Breast epithelium (tissue), 4 donors: ENCODE measurements at places on chromosomes 3 and 15.

DNA sequence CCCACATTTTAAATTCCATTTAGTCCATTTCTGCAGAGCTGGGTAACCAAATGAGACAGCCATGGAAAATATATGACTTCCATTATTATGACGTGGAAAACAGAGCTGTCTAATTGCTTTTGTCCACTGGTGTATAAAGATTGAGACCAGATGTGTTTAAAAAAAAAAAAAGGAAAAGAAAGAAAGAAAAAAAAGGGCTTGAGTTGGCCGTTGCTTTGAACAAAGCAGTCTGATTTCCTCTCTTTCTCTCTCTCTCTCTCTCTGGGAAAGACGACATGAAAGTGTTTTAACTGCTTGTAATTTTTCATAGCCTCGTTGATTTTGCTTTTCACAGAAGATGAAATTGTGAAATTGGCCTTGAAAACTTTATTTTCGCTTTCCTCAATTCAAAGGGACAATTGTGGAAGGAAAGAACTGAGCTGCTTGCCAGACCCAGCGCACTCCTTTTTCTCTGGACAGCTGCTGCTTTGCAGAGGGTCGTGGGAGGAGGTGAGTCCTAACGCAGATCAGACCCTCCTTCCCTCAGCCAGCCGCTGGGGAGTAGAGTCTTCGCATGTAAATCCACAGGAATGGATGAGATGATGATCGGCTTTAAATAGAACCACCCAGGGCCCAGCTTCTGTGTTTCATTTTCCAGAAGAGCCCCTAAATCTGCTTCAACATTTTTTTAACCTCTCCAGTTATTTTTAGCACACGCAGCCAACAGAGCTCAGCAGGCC is 42.8 kb upstream of the UBE2E1 start:
- no peaks in the 10 kb centered on the region for H3K36me3 ChIP-seq
- H3K4me1 ChIP-seq: no peaks in the 10 kb centered on the region
- H3K27me3 ChIP-seq: no peaks in the 10 kb centered on the region
- DNase-seq: no peak
- H3K27ac ChIP-seq: peak overlapping the region; percentile 56

- no peaks in the 10 kb centered on the region for H3K36me3 ChIP-seq
- no peaks in the 10 kb centered on the region for H3K27me3 ChIP-seq
- H3K27ac ChIP-seq: no peak overlapping the region
- H3K4me1 ChIP-seq: no peaks in the 10 kb centered on the region
- no peak for DNase-seq
These were observed 157.3 kb downstream of the IGF1R start for GRCh38 chr15:98805434-98806274.

- no peaks in the 10 kb centered on the region for H3K4me1 ChIP-seq
- H3K27ac ChIP-seq: no peak overlapping the region
- DNase-seq: no peak
- H3K27me3 ChIP-seq: no peaks in the 10 kb centered on the region
These were observed 762.2 kb downstream of the NR2F2 start for GRCh38 chr15:97092656-97093055.

- no peak overlapping the region for H3K4me3 ChIP-seq
- DNase-seq: no peak
- H3K36me3 ChIP-seq: no peaks in the 10 kb centered on the region
- no peak overlapping the region for H3K27ac ChIP-seq
- no peaks in the 10 kb centered on the region for H3K27me3 ChIP-seq
- no peaks in the 10 kb centered on the region for H3K4me1 ChIP-seq
These were observed 20.5 kb upstream of the UBE2Q2 start for GRCh38 chr15:75822685-75823278.

DNA sequence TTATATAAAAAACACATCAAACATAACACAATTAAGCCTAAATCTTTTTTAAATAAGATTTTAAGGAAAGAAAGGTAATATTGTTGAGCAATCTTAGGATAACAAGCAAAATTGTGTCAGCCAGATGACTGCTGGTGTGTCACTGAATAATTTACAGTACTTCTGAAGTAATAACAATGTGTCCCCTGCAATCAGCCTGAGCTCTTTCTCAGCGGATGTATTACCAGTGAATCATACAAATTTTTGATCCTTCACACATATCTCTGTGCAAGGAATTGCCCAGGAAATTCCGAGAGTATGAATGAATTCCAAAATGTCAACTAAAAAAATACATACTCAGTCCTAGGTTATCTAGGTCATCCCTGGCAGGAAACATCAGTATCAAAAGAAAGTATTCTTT is 76.6 kb upstream of the PTX3 start:
- no peaks in the 10 kb centered on the region for H3K36me3 ChIP-seq
- DNase-seq: no peak
- no peak overlapping the region for H3K27ac ChIP-seq
- no peaks in the 10 kb centered on the region for H3K27me3 ChIP-seq
- H3K4me3 ChIP-seq: no peak overlapping the region
- no peaks in the 10 kb centered on the region for H3K4me1 ChIP-seq

DNA sequence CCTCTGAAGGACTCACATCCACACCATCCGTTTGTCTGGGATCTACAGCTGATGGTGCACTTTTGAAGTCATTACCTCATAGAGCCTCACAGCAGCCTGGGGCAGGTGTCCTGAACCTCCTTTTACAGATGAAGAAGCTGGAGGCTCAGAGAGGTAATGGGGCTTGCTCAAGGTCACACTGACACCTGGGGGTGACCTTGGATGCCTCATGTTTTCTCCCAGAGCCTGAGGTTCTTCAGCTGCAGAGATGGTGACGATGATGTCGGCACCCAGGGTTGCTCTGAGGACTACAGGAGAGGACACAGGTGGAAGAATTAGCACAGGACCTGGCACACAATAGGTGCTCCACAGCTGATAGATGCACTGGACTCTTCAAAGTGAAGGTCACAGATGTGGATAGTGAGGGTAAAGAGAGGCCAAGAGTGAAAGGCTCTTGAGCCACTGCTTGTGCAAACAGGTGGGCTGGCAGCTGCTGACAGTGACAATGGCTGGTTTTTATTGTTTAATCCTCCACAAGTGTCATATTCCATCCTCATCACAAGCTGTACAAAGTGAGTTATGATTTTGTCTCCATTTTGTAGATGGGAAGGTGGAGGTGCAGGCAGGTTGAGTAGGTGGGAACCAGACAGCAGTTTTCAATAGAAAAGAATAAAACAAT is 17.4 kb upstream of the ATP2B2 start:
- peaks cover 5% of the 10 kb centered on the region for H3K27me3 ChIP-seq
- H3K4me1 ChIP-seq: no peaks in the 10 kb centered on the region
- no peak overlapping the region for H3K27ac ChIP-seq

GRCh38 chr3:185187391-185187790 is 34.5 kb upstream of the C3orf70 start:
- H3K27ac ChIP-seq: no peak overlapping the region
- H3K36me3 ChIP-seq: no peaks in the 10 kb centered on the region
- no peaks in the 10 kb centered on the region for H3K27me3 ChIP-seq
- DNase-seq: no peak
- H3K4me1 ChIP-seq: no peaks in the 10 kb centered on the region

DNA sequence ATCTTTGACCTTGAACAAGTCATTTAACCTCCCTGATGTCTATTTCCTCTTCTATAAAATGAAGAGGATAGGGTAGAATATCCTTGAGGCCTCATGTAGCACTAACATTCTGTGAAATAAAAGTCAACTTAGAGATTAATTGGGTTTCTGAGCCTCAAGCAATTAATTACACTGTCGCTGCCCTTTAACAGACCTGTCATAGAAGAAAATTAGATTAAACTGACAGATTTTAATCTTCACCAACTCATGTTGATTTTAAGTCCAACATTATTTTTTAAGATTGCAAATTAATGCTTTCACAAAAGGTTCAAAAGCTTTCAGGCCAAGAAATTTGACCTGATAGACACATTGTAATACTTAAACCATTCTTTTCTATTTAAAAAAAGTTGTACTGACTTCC is 8.1 kb upstream of the MNS1 start:
- no peak overlapping the region for H3K4me3 ChIP-seq
- no peak overlapping the region for H3K27ac ChIP-seq
- H3K36me3 ChIP-seq: no peaks in the 10 kb centered on the region
- H3K27me3 ChIP-seq: no peaks in the 10 kb centered on the region
- H3K4me1 ChIP-seq: no peaks in the 10 kb centered on the region
- no peak for DNase-seq

- no peak for DNase-seq
- H3K27me3 ChIP-seq: no peaks in the 10 kb centered on the region
- no peaks in the 10 kb centered on the region for H3K36me3 ChIP-seq
- H3K4me3 ChIP-seq: no peak overlapping the region
- no peaks in the 10 kb centered on the region for H3K4me1 ChIP-seq
- no peak overlapping the region for H3K27ac ChIP-seq
These were observed 29.2 kb downstream of the SLC6A11 start for GRCh38 chr3:10845001-10845761.

GRCh38 chr3:63458405-63458804 is 180.3 kb downstream of the SYNPR start:
- H3K27me3 ChIP-seq: no peaks in the 10 kb centered on the region
- H3K4me1 ChIP-seq: no peaks in the 10 kb centered on the region
- no peak overlapping the region for H3K27ac ChIP-seq
- DNase-seq: no peak
- H3K4me3 ChIP-seq: no peak overlapping the region

GRCh38 chr3:53806182-53807116 is 39.8 kb downstream of the CHDH start:
- H3K36me3 ChIP-seq: no peaks in the 10 kb centered on the region
- no peaks in the 10 kb centered on the region for H3K4me1 ChIP-seq
- H3K4me3 ChIP-seq: no peak overlapping the region
- no peak for DNase-seq

DNA sequence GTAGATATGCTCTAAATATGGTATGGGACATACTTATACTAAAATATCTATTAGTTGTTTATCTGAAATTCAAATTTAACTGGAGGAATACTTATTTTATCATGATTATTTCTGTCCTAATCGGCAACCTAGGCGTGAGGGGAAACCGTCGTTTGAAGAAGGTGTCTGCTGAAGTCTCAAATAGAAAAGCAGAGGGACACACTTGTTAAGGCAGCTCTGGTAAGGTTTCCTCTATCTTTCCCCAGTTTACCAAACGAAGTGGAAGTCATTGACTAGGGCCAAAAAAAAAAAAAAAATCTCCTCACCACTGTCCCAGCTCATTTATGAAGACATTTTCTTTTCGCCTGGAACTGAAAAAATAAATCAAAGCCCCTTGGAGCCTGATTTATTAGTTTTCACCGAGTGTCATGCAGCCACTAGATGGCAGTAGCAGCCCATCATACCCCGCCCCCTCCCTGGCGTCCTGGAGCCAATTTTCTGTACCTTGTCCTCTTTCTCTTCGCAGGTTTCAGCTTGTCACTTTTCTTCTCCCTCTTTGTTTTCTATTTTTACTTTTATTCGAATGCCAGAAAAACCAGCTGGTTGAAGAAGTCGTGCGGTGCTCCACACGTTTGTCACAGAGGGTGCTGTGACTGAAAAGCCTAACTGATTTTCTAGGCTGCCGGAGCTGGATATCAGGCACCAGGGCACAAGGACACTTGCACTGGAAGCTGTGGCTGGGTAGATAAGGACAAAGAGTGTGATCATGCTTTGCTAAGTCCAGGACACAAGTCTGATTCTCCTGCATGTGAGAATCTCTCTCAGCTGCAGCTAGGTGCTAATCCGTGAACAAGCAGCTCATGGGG is 238.7 kb downstream of the ZPLD1 start:
- H3K4me1 ChIP-seq: no peaks in the 10 kb centered on the region
- H3K27ac ChIP-seq: no peak overlapping the region
- H3K4me3 ChIP-seq: no peak overlapping the region
- H3K36me3 ChIP-seq: no peaks in the 10 kb centered on the region
- no peaks in the 10 kb centered on the region for H3K27me3 ChIP-seq
- DNase-seq: peak; percentile 62

GRCh38 chr3:119311081-119311925 is 17.1 kb downstream of the ARHGAP31 start:
- H3K27ac ChIP-seq: no peak overlapping the region
- no peak overlapping the region for H3K4me3 ChIP-seq
- H3K36me3 ChIP-seq: no peaks in the 10 kb centered on the region
